ENCODE measurements at places on chromosomes 5 and 9. TPM values are rescaled to one million over a fixed set of nuclear protein-coding genes. Genes with fewer than 3 reads are reported as not detected.

- no peak for DNase-seq
These were observed 18.3 kb upstream of the ANKHD1 start for GRCh38 chr5:140383300-140383699.

GRCh38 chr5:16585041-16585667, 31.6 kb downstream of the RETREG1 start:
- DNase-seq, result peak; percentile 31

GRCh38 chr5:113215401-113216060, 219.3 kb downstream of the TSSK1B start:
- DNase-seq, result no peak

GRCh38 chr9:75891771-75892215, 1.3 kb downstream of the PCSK5 start:
- peak; percentile 60 for DNase-seq

GRCh38 chr9:33684831-33685230, 110.5 kb upstream of the PRSS3 start:
- no peak for DNase-seq

DNA sequence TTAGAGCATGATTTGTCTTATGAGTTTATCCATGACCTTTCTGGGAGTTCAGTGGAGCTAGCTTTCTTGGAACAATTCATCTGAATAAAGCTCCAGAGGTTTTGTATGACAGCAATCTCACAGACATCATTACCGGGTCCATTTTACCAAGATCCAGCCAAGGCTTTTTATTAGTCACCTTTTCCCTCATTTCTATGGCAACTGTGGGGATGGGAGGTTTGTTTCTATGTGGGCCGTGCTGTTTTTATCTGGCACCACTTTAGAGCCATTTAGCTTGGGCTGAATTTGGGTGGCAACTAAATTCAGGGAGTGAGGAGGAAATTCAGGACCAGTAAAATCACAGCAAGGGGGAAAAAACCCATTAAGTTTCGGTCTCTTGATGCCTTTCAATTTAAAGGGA, 245.7 kb downstream of the NSG2 start:
- DNase-seq, result no peak

DNA sequence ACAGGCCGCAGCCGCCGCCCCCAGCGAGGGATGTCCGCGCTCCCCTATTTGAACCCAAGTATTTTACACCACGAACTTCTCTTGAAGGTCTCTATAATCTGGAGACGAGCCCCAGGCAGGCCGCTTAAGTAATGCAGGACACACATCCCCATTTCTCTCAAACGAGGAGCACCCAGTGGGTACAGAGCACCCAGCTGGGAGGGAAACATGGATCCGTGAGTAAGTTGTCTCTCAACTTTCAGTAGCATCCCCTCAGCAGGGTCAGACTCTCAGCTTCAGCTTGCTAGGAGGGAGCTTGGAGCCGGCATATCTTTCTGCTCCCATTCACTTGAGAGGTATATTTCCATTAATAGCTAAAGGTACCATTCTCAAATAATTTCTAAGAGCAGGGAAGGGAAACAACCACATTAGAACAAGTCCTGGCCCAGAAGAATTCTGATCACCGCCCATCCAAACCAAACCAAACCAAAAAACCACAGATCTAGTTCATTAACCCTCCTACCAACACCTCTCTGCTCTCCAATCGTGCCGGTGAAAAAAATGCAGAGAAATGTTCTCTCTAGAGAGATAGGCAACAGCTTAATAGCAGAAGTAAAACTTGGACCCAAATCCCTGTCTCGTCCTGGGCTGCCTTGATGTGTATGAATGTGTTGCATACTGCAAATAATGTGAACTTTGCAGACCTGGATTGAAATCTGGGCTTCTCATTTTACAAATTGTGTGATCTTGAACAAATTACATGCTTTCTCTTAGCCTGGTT, 910 bp downstream of the TDRD7 start:
- DNase-seq, result peak; percentile 28

DNA sequence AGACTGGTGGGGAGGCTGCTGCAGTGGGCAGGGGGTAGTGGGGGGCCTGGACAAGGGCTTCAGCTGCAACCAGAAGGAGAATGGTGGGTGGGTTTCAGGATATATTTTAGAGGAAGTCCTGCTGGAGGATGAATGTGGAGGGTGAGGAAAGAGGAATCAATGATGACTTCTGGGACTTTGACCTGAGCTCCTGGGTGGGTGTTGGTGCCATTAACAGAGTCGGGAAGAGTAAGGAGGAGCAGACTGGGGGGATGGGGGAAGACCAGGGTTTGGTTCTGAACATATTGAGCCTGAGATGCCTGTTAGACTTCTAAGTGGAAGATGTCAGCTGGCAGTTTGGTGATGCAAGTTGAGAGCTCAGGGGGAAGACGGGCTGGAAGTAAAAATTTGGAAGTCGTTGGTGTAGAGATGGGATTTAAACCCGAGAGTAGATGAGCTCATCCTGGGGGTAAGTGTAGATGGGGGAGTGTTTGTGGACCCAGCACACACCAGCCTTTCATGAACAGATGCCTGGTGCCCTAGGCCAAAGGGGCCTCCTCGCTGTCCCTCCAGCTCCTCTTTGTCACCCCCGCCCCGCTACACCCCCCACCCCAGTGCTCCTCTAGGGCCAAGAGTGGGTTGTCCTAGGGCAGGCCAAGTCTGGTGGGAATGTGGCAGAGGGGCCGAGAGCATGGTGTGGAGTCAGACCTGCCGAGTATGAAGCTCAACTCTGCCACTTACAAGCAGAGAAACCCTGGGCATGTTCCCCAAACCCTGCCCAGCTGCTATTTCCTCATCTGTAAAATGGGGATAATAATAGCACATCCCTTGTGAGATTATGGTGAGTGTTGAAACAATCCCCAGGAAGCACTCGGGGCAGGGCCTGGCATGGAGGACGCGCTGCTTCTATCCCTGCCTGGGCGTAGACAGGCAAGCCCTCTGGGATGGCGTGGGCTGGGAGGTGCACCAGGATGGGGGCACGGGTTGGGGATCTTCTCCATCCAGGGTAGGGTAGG, 4.0 kb downstream of the DNM1 start:
- no peak for DNase-seq

The FAT2 gene
- 0.59 TPM for total RNA-seq

The TPM2 gene
- total RNA-seq, result 141 TPM

The CER1 gene
- total RNA-seq, result 2.4 TPM

DNA sequence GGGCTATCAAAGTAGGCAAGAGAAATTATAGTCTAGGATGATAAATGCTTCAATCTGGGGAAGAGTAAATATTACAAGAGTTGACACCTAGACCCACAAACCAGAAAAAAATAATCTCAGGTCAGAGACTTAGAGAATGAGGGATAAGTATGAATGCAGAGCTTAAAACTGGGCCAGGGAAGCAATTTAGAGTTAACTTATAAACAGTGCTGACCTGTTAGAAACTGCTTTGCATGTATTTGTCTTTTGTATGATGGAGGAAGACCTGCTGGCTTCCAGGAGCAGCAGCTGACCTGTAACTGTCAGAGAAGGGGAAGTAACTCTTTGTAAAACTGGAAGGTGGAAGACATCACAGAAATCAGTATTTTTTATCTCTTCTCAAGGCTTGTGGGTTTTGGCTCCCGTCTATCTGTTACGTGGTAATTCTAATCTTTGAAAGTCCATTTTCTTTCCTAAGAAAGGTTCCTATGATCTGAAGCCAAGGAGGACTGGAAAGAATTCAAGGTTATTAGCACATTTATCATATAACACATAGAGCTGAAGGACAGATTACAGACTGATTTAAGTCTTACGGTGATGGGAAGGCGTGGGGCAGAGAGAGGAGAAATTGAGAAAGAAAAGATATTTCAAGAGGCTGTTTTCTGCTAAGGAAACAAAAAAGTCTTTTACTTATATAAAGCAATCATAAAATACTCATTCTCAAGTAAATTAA, 114.7 kb upstream of the ADAMTS19 start:
- no peak for DNase-seq

The NUTM2G gene
- total RNA-seq, result 1.6 TPM

The CYLC2 gene
- total RNA-seq, result not detected

DNA sequence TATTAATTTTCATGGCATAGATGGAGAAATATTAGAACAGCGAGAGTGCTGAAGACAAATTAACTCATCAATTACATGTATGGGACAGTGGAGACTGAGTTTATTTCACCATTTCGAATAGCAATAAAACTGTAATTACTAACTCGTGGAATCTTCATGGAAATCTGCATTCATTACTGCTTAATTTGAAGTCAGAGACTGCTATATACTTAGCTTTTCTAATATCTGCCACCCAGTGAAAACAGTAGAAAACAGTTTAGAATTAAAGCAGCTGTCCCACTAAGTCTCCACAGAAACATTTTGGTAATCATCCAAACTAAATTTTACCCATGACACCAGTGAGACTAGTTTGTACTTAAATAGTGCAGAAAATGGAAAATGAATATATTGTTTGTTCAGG, 56.8 kb downstream of the IZUMO3 start:
- DNase-seq, result no peak

The SLC36A2 gene
- total RNA-seq, result not detected

DNA sequence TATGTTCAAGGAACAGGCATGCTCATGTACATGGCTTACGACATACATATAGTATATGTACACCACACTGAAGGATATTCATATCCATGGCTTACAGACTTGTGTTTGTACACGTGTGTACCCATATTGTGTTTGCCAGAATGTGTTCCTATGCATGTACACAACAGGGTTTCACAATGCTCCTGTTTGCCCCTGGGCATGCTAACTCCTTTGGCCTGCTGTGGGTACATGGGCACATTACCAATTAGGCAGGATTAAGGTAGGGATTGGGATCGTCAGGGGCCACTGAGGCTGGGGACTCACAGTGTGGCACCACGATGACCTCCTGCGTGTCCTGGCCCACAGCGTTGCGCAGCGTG, 26.2 kb downstream of the PDGFRB start:
- DNase-seq, result no peak

The CDX1 gene
- total RNA-seq, result not detected

The TMEM174 gene
- not detected for total RNA-seq

GRCh38 chr5:58481828-58482227, 9.4 kb upstream of the GAPT start:
- DNase-seq, result no peak

- DNase-seq, result peak; percentile 65
These were observed 1639.4 kb upstream of the C9orf72 start for GRCh38 chr9:29212397-29213387.

The ZNF608 gene
- 39.7 TPM for total RNA-seq

- DNase-seq, result no peak
These were observed 3.2 kb upstream of the TNC start for GRCh38 chr9:115121181-115121580.

DNA sequence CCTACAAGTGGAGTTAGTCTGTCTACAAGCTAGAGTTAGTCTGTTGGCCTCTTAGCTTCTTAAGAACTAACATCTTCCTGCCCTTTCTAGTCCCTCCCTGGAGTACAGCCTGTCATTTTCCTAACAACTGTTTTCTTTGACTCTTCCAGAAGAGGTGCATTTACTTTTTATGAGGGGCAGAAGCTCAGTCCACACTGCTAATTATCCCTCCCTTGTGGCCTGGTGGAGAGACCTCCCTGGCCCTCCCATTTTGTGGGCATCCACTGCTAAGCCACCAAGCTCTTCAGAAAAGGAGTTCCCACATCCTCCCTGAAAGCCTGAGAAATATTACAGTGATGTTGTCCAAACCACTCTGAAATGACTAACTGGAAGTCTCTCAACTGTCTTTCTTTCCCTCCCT, 8.0 kb downstream of the MAP1B start:
- no peak for DNase-seq

DNA sequence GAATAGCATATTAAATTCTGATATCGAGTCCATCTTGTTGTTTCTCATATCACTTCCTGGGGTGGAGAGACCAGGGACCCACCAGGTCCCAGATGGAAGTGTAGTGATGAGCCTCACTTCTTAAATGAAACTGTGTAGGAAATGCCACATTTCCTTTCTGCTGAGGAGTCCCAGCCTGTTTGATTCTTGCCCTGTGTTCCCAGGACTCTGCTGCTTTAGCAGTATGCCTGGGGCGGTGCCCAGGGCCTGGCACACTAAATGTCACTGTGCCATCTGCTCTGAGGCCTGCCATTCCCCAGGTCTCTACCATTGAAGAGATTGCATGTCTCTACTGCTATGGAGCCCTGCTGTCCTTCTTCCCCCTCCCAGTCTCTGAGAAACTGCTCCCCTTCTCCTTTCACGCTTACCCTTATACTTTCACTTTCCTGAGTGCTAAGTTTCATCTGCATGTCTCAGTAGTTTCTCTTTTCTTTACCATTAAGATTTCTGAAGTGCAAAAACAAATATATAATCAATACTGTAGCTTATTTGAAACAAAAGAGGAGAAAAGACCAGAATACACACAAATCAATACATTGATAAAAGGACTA, 260.4 kb downstream of the GABRB2 start:
- DNase-seq, result no peak

GRCh38 chr5:102678267-102679058, 76.6 kb upstream of the PAM start:
- DNase-seq, result no peak

- DNase-seq, result no peak
These were observed 19.1 kb upstream of the MVB12B start for GRCh38 chr9:126307322-126308061.

The BAAT gene
- total RNA-seq, result 0.58 TPM

The CYFIP2 gene
- 78.4 TPM for total RNA-seq

The RETREG1 gene
- total RNA-seq, result 2.3 TPM

The PRLR gene
- total RNA-seq, result 1.4 TPM

The C9orf153 gene
- total RNA-seq, result 0.12 TPM

The SLC23A1 gene
- total RNA-seq, result not detected

Data from GM23338 (cell line).